Metanephros (tissue), 2 donors: ENCODE measurements at places on chromosomes 7 and 10. TPM values are rescaled to one million over a fixed set of nuclear protein-coding genes. Genes with fewer than 3 reads are reported as not detected.

Gene PNLIPRP1
- not detected for total RNA-seq

Gene WNT2
- 0.47 TPM for total RNA-seq

Gene POLR2J2
- 4.4 TPM for total RNA-seq

Gene GBX1
- total RNA-seq = 0.64 TPM

Gene IKZF1
- 12.7 TPM for total RNA-seq

Gene PIK3CG
- 6.7 TPM for total RNA-seq

Gene SORBS1
- total RNA-seq = 45.0 TPM

Gene C7orf25
- total RNA-seq = 10.3 TPM
